ENCODE measurements at places on chromosomes 12 and 14.

DNA sequence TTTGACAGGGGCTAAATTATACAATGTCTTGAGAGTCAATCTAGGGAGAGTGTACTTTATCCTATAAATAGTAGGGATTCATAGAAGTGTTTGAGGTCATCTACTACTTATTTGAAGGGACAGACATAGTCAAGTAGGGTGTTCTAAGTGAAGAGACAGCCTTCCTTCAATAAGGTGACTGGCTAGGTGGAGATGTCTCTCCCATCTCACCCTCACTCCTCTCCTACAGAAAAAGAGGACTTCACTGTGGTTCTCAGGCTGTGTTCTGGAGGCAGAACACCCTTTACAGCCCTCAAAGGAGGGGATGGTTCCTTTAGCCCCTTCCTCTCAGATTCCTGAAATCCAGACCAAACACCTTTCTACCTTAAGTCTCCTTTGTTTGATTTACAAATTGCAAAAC lies 2.8 kb upstream of the NFE2 start:
- DNase-seq = no peak

DNA sequence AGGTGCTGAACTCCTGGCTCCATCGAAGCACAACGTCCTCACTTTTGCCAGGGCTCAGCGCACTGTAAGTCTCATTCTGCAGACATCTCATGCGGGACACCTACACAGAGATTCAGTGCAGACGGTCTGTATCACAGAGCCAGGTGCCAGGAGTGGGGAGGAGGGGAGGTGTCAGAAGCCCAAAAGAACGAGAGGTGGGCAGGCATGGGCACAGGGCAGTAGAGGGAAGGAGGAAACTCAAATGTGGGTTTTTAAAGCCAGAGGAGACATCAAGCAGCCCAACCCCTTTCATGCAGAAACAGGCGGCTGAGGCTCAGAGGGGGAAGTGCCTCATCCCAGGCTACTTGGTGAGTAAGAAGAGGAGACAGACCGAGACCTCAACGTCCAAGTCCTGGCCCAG lies 2.5 kb upstream of the LPAR5 start:
- DNase-seq = no peak

DNA sequence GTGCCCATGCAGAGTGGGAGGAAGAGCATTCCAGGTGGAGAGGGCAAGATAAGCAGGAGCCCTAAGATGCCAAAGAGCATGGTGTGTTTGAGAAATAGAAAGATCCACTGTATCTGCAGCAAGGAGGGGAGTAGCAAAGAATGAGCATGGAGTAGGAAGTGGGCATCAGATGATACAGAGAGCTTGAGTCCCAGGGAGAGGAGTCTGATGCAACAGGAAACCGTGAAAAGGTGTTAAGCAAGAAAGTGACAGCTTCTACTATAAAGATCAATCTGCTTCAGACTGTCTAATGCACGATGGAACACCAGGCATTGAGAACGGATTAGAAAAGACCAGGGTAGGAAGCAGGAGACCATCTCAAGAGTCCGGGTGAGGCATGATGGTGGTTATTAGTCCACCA lies 12.3 kb upstream of the GPRC5D start:
- no peak for DNase-seq

- DNase-seq = no peak
These were observed 193.0 kb upstream of the BTG1 start for GRCh38 chr12:92338671-92339070.

All from kidney epithelial cell (primary cell).